ENCODE measurements at places on chromosomes 12 and 14.

DNA sequence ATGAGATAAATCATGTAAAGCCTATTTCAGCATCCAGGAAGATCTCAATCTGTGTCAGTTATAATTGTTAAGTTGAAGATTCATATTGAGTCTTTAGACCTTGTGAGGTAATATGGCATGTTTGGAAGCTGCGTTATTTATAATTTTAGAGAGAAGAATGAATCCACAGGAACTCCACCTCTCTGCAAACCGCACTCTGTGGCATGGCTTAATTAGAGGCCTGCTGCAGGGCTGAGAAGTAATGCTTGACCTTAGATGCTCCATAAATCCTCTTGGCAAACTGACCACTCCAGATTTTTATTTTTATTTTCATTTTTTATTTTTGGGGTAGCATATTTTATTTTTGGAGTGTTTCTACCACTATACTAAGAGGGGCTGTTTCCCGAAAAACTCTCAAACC lies 28.8 kb downstream of the BCAT1 start:
- DNase-seq, result no peak

- DNase-seq, result no peak
These were observed 242.2 kb upstream of the OR4E1 start for GRCh38 chr14:21915826-21916225.

DNA sequence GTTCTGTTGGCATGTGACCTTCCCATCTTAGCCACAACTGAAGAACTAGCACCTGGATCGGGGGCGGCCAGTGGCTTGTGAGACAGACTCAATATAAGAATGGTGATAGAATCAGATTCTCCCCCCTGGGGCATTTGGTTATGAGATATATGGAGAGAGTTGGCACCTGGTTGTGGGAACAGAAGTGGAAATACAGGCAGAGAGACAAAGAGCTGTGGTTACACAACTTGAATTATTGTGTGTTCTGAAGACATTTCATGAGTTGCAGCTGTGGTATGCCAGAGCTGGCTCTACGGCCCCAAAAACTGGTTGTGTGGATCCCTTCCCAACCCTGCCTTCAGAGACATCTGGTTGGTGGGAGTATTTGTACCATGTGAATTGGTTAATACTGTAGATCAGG lies 2.9 kb upstream of the MSRB3 start:
- no peak for DNase-seq

DNA sequence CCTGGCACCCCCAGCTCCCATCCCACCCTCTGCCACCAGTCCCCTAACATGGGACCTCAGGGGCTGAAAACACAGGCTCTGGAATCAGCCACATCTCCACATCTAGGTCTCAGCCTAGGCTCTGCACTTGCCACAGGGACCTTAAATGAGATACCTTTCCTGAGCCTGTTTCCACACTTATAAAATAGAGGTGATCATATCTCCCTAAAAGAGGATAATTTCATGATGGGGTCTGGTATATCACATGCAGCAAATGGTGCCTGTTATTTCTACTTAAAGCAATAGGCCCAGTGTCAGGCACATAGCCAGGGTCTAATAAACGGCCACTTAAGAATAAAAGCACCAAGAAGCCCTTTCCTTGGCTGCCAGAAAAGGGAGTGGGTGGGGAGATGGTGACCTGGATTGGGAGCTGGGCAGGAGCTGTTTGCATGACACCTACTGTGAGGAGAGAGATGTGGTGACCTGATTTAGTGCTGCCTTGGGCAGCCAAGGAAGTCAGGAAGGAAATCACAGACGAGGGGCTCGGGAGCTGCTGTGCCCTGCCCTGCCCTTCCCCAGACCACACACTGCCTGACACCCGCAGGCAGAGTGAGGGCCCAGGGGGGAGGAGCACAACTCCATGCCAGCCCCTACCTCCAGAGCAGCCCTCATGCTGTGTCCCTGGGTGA lies 71.2 kb downstream of the IRF2BPL start:
- DNase-seq, result no peak

DNA sequence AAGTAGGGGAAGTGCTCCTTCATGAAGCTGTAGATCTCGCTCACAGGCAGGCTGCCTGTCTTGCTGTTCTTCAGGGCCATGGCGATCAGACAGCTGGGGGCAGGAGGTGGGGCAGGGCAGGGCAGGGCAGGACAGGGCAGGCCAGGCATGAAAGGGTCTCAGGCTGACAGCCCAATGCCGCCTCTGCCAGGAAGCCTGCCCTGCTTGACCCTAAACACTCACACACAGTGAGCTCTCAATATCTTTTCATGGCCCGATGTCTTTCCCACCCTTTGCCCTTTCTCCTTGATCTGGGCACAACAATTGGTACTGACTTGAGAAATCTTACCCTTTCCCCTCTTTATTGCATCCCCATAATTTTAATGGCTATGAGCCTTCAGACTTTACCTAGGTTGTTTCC lies 22.4 kb downstream of the FOXN4 start:
- DNase-seq, result no peak

DNA sequence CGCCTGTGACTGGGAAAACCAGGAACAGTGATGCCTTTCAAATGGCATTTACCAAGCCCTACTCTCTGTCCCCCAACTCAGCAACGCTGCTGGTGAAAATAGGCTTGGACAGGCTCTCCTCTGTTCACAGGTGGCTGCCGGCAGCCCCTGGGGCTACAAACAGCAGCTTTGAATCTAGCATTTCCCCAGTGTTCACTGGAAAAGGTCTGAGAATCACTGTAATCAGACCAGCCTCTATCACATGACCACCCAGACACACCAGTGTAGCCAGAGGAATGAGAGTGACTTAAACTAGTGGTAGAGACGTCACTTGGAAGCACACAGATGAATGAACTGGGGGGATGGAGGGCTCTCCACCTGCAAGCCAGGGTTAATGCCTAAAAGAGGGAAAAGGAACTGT lies 151.8 kb downstream of the FOXN3 start:
- no peak for DNase-seq

DNA sequence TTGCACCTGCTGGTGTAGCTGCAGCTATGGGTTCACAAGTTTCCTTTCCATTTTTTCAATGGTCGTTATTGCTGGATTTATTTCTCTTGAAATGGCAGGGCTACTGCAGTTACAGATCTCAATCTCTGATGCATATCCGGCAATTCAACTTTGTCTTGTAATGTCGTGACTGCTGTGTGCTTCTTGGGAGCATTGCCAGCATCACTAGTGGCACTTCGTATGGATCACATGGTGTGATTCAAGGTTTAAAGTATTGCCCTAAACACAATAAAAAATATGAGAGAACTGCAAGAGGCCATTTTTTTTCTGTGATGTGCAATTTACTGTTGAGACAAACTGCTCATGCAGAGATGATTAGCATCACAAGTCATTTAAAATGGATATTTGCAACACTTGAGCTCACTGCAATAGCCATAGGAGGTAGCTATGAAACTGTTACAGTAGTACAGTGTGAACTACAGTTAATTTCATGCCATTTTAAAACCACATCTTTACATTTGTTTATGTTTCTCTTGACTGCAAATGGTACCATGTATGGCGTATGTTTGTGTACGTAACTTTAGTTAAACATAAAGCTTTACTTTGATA lies 217.4 kb upstream of the PDE3A start:
- DNase-seq, result no peak

Measured in NCI-H1436 (cell line).